ENCODE measurements at places on chromosomes 6 and 20. TPM values are rescaled to one million over a fixed set of nuclear protein-coding genes. Genes with fewer than 3 reads are reported as not detected.

SLC35D3 gene
- polyA plus RNA-seq: not detected

TRIM15 gene
- polyA plus RNA-seq: not detected

BPI gene
- not detected for polyA plus RNA-seq

HRH3 gene
- polyA plus RNA-seq: not detected

HLA-DMA gene
- polyA plus RNA-seq: 26.0 TPM

FKBP1C gene
- polyA plus RNA-seq: not detected

VNN1 gene
- polyA plus RNA-seq: not detected

Measured in CD4-positive, alpha-beta memory T cell (primary cell).